ENCODE measurements at places on chromosomes 7 and 10.

- DNase-seq = no peak
These were observed 220.0 kb downstream of the ARHGAP21 start for GRCh38 chr10:24503461-24504320.

GRCh38 chr10:97574374-97575126 is 2.0 kb downstream of the ANKRD2 start:
- DNase-seq = peak; percentile 69

- no peak for DNase-seq
These were observed 29.9 kb downstream of the ZC3HC1 start for GRCh38 chr7:130021105-130021834.

DNA sequence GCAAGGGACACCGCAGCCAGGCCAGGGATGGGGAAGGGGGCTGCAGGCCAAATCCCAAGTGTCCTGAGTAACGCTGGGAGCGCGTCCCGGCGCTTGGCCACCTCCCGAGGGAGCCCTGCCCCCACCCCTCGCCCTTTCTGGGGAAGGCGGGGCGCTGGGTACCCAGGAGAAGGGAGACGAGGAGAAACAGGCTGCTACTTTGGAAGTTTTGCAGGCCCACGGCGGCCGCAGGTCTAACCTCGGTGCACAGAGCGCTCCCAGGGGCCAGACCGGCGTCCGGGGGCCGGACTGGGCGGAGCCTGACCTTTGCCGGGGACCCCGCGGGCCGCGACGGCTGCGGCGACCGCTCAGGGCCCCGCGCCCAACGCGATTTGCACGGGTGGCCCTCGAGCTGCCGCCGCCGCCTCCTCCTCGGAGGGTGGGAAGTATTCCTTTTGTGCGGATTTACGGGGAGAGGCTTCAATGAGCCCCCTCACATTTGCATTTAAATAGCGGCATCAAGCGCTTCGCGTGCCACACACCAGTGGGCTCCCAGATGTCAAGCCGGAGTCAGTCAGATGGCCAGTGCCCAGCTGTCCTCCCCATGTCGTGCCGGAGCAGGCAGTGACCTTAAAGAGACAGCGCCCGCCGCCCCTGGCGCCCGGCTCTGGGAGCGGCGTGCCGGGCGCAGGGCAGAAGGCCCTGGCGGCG is 3.0 kb upstream of the EBF3 start:
- no peak for DNase-seq

DNA sequence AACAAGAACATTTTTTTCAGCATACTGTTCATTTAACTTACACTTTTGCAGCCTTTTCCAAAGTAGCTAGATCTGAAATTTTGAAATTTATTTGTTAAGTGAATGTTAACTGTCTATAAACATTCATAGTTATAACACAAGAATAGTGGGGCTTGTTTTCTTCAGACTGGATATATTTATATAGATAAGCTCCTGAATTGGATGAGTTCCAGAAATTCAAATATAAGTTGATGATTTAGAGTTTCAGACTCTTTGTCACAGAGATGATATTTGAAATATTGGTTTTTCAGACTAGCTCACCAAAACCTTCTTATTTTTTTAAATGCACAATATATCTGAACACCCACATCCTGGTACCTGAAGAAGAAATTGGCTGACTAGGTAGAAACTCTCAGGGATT is 44.0 kb downstream of the ZNRF2 start:
- no peak for DNase-seq

DNA sequence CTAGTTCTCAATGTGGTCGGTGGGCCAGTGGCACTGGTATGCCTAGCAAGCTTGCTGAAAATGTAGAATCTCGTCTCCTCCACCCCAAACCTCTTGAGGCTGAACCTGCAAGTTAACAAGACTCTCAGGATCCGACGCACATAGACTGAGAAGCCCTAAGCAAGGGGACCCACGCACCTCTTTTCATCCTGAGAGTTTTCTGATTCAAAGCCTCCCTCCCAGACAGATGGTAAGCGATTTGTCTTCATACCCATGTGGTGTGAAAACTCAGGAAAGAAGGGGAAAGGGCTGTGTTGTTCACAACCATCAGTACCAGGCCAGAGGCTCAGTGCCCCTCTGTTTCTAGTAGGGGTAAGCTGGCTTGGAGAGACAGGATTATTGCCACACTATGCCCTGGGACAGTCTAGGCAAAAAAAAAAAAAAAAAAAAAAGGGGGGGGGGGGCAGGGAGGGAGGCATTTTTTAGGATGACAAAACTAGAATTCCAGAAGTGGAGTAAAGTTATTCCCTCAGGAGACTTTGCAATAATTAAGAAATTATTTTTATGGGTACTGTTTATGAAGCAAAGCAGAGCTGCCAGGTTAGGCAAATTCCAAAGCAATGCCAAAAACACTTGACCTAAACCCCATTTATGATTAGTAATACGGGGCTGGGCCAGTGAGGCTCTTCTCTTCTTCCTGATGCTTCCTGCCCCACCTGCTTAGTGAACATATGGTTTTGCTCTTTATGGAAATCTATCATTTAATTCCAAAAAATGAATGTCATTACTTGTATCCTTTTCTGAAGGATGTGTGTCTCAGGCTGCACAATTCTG is 117.6 kb upstream of the PDLIM1 start:
- no peak for DNase-seq

- DNase-seq = no peak
These were observed 192.5 kb downstream of the ANK3 start for GRCh38 chr10:60197206-60197605.

GRCh38 chr10:122494173-122494820 is 32.9 kb downstream of the HTRA1 start:
- DNase-seq = no peak

DNA sequence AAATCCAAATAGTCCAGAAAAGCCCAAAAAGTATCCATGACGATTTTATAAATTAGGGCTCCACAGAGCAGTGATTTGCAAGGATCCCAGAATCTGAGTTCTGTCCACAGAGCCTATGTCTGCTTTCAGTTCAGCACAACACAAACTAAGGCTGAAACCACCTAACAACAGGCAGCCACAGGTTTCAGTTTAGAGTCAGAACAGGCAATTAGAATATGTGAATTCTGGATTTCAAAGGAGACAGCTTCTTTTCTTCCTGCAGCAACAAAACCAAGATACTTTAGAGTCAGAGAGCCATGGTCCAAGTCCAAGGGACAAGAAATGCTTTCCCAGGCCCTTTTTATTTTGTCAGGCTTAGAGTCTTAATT is 23.6 kb downstream of the IFIT3 start:
- no peak for DNase-seq

DNA sequence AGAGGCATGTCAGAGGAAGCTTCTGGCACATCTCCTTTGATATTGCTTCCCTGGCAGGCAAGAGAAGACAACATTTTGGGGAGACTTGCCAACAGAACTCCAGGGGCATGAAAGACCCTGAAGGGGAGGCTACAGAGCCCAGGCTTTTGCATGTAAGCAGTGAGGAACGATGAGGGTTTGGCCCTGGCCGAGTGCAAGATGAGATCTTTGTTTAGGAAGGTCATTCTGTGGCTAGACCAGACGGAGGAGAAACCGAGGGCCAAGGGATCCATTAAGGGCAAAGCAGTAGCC is 3.8 kb downstream of the SVIL start:
- no peak for DNase-seq

- no peak for DNase-seq
These were observed 49.5 kb downstream of the CREB3L2 start for GRCh38 chr7:137952426-137952805.

DNA sequence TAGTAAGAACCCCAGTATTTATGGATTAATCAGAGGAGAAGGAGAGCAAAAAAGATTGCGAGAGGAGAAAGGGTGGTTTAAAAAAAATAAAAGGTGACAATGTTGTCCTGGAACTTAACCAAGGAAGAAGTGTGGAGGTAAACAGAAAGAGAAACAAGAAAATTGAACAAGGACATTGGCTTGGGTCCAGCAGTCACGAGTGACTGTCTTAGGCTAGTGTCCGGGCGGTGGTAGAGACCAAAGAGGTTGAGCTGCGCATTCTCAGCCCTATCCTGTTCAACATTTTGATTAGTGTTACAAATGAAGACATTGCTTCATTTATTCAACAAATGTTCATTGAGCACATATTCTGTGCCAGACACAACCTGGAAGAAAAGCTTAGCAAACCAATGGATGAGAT is 329.9 kb downstream of the FGFR2 start:
- no peak for DNase-seq

DNA sequence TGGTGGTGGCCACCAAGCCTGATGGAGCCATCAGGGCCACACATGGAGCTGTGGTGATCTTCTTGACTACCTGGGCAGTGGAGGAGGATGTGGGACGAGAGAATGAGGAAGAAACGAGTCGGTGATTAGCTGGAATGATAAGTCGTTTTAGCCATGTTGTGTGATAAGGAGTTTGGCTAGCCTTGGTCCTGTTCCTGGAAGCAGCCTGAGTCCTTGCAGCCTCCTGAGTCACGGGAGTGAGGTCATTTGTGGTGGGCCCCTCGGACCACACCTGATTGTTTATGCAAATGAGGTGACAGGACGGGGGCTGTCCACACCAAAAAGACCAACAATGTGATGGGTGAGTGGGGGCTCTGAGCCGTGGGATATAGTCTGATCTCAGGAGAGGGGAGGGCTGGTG is 554.4 kb downstream of the PTPRN2 start:
- no peak for DNase-seq

GRCh38 chr7:147438216-147438615 is 1152.3 kb upstream of the C7orf33 start:
- no peak for DNase-seq

- no peak for DNase-seq
These were observed 93.5 kb downstream of the CNOT4 start for GRCh38 chr7:135416431-135416830.

DNA sequence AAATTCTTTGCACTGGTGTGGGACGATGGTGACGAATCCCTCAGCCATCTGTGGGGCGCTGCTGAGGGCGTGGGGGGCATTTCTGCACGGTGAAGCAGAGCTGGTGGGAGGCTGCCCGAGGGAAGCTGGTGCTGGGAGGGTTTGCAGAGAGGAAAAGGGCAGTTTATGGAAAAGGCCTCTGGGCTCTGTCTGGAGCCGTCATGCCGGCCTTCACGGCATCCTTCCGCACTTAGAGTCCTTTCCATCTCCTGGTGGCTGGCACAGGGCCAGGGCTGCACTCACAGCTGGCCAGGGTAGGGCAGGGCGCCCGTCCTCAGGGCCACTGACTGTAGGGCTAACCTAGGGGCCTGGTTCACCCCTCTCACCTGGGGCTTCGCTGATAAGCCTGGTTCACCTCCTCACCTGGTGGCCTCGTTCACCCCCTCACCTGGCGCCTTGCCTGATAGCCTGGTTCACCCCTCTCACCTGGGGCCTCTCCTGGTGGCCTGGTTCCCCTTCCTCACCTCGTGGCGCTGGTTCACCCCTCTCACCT is 598 bp upstream of the AMZ1 start:
- no peak for DNase-seq

- no peak for DNase-seq
These were observed 165.4 kb downstream of the ST7 start for GRCh38 chr7:117118579-117119180.

- no peak for DNase-seq
These were observed 115.4 kb upstream of the KLF6 start for GRCh38 chr10:3900391-3900790.

DNA sequence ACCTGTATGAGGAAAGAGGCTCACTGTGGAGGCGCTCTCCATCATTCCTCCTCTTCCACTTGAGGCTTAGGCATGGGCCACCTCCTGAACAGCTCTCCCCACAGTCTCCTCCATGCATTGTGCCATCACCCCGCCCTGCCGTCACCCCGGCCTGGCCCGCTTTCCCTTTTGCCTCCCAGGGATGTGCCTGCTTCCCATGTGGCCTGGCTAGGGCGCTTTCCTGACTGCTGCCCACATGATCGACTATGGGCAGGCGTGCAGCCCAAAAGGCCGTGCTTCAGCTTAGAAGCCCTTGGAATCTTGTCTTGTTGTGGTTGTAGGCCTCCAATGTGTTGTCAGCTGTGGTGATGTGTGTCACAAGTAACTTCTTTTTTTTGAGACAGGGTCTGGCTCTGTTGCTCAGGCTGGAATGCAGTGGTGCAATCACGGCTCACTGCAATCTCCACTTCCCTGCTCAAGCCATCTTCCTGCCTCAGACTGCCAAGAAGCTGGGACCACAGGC is 1.8 kb upstream of the ACTR3C start:
- no peak for DNase-seq

DNA sequence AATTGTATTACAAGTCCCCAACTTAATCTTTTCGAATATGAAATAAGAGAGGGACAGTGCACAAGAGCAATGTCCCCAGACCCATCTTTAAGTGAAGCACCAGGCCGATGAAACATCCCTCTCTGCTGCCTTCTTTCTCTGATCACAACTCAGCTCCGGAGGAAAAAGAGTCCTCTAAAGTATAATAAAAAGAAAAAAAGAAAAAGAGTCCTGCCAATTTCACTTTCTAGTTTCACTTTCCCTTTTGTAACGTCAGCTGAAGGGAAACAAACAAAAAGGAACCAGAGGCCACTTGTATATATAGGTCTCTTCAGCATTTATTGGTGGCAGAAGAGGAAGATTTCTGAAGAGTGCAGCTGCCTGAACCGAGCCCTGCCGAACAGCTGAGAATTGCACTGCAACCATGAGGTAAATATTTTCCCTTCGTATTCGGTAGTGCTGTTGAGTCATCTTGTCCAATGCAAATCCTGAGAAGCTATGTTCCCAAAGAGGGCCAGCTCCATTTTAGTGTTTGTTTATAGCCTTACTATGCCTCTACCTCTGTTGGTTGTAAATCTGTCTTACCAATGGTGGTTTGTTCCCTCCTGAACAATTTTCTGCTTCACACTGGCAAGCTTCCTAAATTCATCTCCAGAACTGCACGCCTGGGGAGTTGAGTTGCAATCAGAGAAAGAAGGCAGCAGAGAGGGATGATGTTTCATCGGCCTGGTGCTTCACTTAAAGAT is at the start of gene IFIT2:
IFIT2 (plus strand) TSS at position 326 of the 725 bp plus-strand sequence; CDS start at position 404, 78 bp downstream.
- no peak for DNase-seq

GRCh38 chr7:116863936-116864500 is 1.6 kb downstream of the CAPZA2 start:
- DNase-seq = no peak

GRCh38 chr10:21114683-21115082 is 217.6 kb upstream of the NEBL start:
- DNase-seq = no peak

- no peak for DNase-seq
These were observed 174.2 kb downstream of the PTEN start for GRCh38 chr10:88037623-88038022.

DNA sequence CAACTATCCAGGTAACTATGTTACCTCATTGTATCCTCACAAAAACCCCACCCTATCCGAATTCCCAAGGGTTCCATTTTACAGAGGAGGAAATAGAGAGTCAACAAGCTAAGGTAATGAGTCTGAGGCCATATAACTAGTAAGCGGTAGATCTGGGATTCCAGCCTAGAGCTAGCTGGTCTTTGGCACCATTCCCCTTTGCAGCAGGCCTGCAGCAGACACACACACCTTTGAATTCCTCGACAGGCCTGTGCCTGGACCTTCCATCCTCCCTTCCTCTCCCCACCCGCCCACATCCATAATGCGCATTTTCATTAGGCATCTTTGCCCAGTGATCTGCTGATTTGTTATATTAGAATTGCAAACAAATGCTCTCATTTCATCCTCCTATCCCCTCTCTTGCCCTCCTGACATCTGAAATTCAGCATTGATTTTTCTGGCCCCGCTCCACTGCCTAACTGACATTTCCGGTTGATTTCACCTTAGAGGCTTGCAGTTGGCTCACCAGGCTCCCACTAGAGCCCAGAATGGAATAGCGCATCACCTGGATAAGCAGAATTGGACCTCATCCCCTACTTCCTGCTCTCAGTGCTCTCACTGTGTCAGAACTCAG is 129.5 kb downstream of the PLXNA4 start:
- no peak for DNase-seq

GRCh38 chr7:91892099-91892705 is 11.7 kb upstream of the MTERF1 start:
- no peak for DNase-seq

All from epithelial cell of prostate (primary cell).